Vagina (tissue), 2 donors: ENCODE measurements at places on chromosomes 13 and 19. TPM values are rescaled to one million over a fixed set of nuclear protein-coding genes. Genes with fewer than 3 reads are reported as not detected.

- no peak for DNase-seq
Observed at GRCh38 chr13:98144801-98145350, 2.0 kb downstream of the FARP1 start.

GRCh38 chr19:6663236-6664201 lies 6.4 kb downstream of the TNFSF14 start:
- DNase-seq, result no peak

SELENOV gene
- total RNA-seq, result not detected

KLK2 gene
- not detected for total RNA-seq

LGALS4 gene
- not detected for total RNA-seq

ALOX5AP gene
- 33.6 TPM for total RNA-seq

CFAP97D2 gene
- total RNA-seq, result not detected
